Activated CD8-positive, alpha-beta memory T cell treated with anti-CD3 and anti-CD28 coated beads for 1 hour (primary cell): ENCODE measurements at places on chromosomes 5 and 9.

GRCh38 chr5:168471785-168472184 is 14.5 kb upstream of the RARS1 start:
- no peak for DNase-seq

DNA sequence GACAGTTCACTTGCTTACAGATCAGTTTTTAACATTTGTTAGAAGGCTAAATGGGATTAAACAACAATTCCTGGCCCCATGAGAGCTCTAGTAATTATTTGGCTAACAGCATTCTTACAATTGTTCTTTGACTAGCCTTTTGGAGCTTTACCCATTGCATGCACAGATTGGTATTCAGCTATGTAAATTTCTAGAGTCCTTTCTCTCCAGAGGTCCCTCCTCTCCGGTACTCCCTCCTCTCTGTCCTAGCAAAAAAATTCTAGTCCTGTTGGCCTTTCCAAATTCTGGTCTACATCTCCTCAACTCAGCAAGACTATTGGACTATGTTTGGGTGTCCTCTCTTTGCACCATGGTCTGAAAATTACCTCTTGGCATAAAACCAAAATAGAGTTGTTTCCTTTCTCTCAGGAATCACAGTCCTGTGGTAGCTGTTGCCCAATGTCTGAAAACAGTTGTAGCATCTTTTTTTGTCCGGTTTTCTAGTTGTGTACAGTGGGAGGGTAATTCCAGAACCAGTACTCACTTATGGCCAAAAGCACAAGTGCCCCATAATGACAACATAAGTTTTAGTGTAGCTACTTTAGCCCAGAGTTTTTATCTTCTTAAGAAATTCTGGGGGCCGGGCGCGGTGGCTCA is 18.1 kb downstream of the SAR1B start:
- DNase-seq: no peak

GRCh38 chr9:18692268-18692667 is 218.3 kb downstream of the ADAMTSL1 start:
- DNase-seq: no peak

DNA sequence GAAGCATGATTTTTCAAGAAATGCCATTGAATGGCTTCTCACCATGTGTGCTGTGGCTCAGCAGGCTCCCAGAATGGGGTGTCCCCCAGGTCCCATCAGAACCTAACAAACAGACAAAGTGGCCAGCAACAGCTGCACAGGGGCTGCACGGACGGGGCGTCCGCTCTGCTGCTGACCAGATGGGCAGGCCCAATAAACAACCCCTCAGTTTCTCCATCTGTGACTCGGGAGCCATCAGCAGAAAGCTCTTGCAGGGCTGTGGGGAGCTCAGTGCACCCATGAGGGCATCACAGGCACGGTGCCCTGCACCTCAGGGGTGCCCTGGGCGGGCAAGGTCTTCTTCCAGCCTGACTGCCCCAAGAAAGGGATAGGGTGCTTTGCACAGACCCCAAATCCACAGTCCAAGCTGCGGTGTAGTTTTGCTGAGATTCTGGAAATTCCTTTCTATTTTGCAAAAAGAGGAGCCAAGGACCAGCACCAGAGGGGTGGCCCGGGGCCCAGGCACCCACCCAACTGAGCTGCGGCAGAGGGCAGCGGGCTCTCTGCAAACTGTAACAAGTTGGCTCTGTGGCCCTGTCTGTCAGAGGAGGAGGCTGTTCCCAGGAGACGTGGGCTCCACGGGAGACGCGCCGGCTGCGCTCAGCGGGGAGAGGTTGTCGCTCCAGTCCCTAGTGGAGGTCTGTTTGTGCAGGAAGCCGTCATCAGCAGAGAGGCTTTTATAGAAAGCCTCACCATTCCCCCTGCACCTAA is 138.7 kb upstream of the PPP1R26 start:
- no peak for DNase-seq

- no peak for DNase-seq
Measured at GRCh38 chr9:117742131-117742530, 37.9 kb downstream of the TLR4 start.

DNA sequence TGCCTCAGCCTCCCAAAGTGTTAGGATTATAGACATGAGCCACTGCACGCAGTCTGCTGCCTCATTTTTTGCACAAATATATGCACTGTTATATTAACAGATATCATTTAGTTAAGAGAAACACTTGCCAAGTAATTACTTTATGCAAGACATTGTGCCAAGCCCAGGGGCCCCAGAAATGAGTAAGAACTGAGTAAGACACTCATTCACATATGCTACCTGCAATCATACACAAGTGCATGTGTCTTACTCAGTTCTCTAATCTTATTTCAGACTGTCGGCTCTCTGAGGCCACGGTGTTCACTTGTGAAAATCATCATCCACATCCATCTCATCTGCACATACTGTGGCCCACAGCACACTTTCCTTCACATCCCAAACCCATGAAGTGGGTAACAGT is 16.0 kb downstream of the TRAF1 start:
- no peak for DNase-seq

DNA sequence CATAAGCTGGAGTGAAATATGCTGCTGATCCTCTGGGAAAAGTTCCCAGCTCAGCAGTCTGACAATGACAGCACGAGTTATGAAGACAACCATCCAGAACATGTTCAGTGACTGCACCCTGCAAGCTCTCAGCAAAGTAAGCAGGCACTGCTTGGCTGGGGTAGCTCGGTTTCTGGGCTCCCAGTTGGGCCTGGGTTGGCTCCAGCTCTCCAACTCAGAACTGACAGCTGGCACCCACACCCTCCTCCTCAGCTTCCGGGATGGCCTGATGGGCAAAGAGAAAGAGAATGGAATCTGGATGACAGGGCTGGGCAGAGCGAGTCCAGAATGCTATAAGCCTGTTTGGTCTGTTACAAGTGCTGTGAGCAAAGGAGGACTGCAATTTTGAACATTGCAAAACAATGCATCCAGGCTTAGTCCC is 185.0 kb downstream of the CSNK1G3 start:
- no peak for DNase-seq

DNA sequence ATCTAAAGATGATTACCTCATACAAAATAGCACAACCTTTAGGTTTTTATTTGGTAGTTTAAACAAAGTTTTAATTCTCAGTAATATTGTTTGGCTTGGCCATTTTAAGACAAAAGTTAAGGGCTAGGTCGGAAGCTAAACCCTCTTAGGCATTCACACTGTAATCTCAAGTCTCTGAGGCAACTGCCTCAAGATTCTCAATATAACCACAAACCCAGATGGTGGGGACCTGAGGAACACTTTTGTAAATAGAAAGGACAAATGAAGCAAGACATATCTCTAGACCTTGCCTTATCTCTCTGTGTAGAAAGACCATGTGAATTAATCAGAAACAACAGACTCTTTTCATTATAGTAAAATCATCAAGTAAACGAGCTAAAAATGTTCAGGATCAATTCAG is 500.2 kb upstream of the CDH6 start:
- no peak for DNase-seq

- no peak for DNase-seq
Measured at GRCh38 chr9:113626735-113627495, 163.4 kb downstream of the RGS3 start.

- no peak for DNase-seq
Measured at GRCh38 chr5:131821221-131821620, 24.4 kb upstream of the FNIP1 start.

GRCh38 chr9:4021621-4022213 is 278.2 kb downstream of the GLIS3 start:
- no peak for DNase-seq

- DNase-seq: no peak
Measured at GRCh38 chr9:13627071-13627470, 347.6 kb upstream of the MPDZ start.

GRCh38 chr9:25936031-25936430 is 257.8 kb upstream of the TUSC1 start:
- no peak for DNase-seq

DNA sequence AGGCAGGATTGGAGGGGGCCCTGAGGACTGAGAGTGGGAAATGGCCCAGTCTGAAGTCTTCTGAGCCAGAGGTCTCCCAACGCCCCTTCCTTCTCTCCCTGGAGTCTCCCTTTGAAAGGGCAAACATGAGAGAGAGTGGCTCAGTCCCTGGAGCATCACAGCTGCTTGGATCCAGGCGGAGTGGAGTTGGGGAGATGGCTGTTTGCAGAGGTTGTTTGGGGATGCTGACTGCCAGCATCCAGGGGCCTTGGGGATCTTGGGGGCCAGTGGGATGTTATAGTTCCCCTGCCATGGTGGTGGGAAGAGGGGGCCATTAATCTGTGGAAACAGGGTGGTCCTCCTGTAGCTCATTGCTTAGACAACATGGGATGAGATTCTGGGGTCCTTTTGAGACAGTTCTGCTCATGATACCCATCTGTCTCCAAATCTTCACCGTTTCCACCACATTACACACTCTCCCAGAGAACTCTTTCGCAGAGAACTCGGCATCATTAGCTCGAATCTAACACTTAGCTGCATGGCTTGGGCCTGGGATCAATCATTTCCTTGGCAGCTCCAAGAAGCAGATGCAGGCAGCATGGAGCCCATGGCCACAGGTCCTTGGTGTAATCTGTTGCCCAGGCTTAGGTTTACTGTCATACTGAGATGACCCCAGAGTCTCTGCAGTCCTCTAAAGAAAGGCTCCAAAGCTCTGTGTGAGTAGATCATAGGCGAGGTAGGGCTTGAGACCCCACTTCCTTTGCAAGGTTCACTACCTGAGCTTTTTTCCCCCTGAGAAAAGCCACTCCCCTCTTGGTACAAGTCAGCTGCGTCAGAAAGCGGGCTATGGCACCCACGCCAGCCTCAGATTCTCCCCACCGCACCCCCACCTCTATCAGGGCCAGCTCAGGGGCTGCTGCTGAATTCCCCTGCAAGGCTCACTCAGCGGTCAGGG is 54.4 kb upstream of the SH3PXD2B start:
- DNase-seq: no peak

GRCh38 chr9:23830929-23831730 is 5.1 kb upstream of the ELAVL2 start:
- no peak for DNase-seq

DNA sequence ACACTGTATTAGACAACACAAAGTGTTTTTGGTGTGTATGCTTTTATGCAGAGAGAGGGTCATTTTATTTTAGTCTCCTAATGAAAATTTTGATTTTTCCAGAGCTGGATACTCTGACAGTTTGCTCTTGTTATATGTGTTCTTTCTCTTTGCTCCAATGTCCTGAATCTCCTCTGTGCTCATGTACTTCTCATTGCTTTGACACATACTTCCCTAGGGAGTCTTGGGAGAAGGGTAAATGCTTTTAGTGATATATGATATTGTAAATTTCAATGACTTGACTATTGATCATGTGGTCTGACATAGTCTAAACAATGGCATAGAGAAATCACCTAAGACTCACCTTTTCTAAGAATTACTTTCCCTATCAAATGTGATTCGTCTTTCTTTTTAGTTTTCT is 972.6 kb upstream of the EDIL3 start:
- DNase-seq: no peak

DNA sequence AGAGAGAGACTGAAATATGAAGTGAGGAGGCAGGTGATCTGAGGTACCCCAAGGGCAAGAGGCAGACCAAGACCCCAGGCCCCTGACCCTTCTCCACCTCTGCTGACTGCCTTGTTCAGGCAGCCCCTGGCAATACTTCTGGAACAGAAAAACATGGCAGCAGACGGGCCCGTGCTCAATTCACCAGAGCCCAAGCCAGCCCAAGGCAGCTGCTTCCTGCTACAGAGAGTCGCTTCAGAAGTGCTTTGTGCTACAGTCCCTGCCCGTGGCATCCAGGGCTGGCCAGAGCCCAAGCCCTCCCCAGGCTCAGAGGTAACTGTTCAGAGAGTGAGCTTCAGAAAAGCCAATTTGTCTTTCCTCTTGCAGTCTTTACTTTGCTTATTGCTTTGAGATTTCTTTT is 151.4 kb upstream of the FSTL4 start:
- no peak for DNase-seq

- no peak for DNase-seq
Measured at GRCh38 chr5:113546703-113547183, 33.2 kb downstream of the YTHDC2 start.

GRCh38 chr9:38486056-38486615 is 61.9 kb upstream of the IGFBPL1 start:
- no peak for DNase-seq

DNA sequence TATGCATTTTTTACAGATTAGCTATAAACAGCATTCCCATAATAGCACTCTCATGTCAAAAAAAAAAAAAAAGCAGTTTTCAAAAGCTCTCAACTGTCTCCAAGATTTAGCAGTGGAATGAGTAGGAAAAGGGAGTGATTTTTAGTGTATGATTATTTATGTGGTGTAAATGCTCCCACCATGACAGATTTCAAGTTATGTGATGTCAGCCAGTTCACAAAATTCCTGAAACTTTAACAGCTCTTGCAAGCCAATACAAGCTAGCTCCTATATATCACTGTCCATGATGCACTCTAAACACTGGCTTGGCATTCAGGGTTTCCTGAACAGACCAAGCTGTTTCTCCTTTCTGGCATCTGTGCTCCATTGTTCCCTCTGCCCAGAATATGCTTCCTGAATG is 7.9 kb upstream of the ANKDD1B start:
- no peak for DNase-seq

- no peak for DNase-seq
Measured at GRCh38 chr5:60477849-60478248, 222.1 kb downstream of the DEPDC1B start.

DNA sequence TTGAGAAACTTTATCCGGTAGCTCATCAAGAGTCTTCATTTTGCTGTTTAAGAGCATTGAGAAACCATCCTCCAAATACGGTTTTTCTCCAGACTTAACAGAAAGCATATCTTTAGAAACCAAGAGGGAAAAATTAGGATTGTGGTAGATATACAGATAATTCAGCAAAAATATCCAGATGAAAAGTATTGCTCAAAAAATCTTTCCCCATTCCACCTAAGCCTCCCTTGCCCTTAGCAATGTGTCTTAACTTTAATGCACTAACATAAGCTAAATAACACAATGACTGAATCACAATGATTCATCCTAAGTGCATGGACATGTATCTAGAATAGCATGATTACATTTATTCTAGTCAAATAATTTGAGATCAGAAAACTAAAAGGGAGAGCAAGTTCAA is 130.3 kb upstream of the TARS1 start:
- no peak for DNase-seq

GRCh38 chr5:44356231-44356630 is 33.0 kb downstream of the FGF10 start:
- no peak for DNase-seq
